ENCODE measurements at places on chromosomes 7 and 10. TPM values are rescaled to one million over a fixed set of nuclear protein-coding genes. Genes with fewer than 3 reads are reported as not detected.

Gene CFAP69
- 3.8 TPM for total RNA-seq

Gene JCAD
- total RNA-seq, result 23.5 TPM

Gene ASIC3
- total RNA-seq, result 5.3 TPM

Gene STRA8
- total RNA-seq, result not detected

Gene ANXA8
- total RNA-seq, result not detected

Gene PRTFDC1
- 1.5 TPM for total RNA-seq

Gene CALML3
- total RNA-seq, result not detected

Gene HMX2
- total RNA-seq, result not detected

Gene PMS2
- 5.6 TPM for total RNA-seq

Gene ASZ1
- total RNA-seq, result not detected

Gene ELMO1
- total RNA-seq, result 10.0 TPM

Gene LSM8
- total RNA-seq, result 16.6 TPM

Gene EGFR
- 6.1 TPM for total RNA-seq

Gene RTKN2
- not detected for total RNA-seq

Gene MRLN
- not detected for total RNA-seq

Gene GPR158
- total RNA-seq, result not detected

Gene ACSM6
- not detected for total RNA-seq

Gene ZNF467
- 5.2 TPM for total RNA-seq

Gene PCBD1
- total RNA-seq, result 123 TPM

Gene NPSR1
- not detected for total RNA-seq

Gene STAM
- total RNA-seq, result 21.3 TPM

Gene TMEM213
- not detected for total RNA-seq

Gene MTPN
- 67.9 TPM for total RNA-seq

Gene LIPF
- total RNA-seq, result not detected

Gene FKBP6
- total RNA-seq, result not detected

Gene LLCFC1
- total RNA-seq, result not detected

Gene FAM25C
- not detected for total RNA-seq

Gene PLXNA4
- 18.1 TPM for total RNA-seq

Gene SPDYE11
- total RNA-seq, result not detected

Gene C10orf143
- 1.7 TPM for total RNA-seq

Gene SORCS3
- total RNA-seq, result 0.03 TPM

Gene HELLS
- total RNA-seq, result 0.91 TPM

Gene SPRN
- not detected for total RNA-seq

Gene SFRP4
- total RNA-seq, result 2.1 TPM

Gene SLC35G1
- 2.3 TPM for total RNA-seq

Gene GIMAP7
- total RNA-seq, result 16.8 TPM

Gene DRGX
- not detected for total RNA-seq

Gene IMPDH1
- total RNA-seq, result 17.4 TPM

Gene TRPV6
- total RNA-seq, result not detected

Data from left ventricle myocardium inferior (tissue), 1 donor.